Hepatocyte (in vitro differentiated cells): ENCODE measurements at places on chromosomes 2 and 18.

GRCh38 chr2:20649576-20649975 is 1.3 kb downstream of the HS1BP3 start:
- no peak for DNase-seq

DNA sequence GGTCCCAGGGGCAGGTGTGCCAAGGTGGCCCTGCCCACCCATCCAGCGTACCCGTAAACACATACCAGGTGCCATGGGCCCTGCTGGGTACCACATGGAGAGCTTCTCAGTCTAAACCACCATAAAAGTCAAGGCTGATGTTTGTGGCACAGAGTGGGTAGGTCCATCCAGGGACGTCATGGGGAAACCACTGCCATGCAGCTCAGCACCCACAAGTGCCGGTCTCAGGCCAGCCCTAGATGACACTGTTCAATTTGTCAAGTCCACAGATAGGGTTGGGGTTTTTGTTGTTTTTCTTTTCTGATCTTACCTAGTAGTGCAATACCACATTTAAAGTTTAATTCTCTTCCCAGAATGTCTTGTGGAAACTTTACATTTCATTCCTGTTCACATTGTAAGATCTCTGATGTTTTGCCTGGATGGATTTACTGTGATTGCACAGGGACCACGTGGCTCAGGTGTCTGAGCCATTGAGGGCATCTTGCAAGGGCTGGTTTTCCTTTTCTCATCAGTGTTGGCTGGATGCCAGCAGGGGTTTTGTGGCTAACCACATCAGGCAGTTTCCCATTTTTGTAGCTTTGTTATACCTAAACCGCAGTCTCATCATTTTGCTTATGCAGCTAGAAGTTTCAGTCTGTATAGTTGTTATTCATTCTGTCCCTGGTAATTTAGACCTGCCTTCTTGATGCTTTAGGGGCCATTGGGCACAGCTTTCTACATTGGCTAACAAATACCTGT is 64.7 kb downstream of the STK25 start:
- no peak for DNase-seq

DNA sequence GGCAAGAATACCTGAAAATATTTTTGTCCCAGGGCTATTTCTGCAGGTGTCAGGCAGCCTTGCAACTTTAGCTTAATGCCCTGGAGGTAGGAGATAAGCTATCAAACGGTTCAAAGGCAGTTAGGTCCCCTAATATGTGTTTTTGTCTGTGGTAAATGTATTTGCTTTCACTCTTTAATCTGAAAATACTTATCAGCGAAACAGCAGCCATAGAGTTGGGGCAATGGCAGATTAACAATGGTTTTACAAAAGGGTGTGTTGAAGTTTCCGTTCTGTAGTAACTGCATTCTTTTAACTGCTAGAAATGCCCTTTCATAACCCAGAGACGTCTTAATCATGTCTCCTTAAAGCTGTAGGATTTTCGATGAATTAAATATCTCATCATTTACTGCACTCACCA is 265.0 kb upstream of the TRIB2 start:
- no peak for DNase-seq

- DNase-seq, result no peak
Observed at GRCh38 chr2:96156926-96157648, 11.8 kb upstream of the DUSP2 start.

DNA sequence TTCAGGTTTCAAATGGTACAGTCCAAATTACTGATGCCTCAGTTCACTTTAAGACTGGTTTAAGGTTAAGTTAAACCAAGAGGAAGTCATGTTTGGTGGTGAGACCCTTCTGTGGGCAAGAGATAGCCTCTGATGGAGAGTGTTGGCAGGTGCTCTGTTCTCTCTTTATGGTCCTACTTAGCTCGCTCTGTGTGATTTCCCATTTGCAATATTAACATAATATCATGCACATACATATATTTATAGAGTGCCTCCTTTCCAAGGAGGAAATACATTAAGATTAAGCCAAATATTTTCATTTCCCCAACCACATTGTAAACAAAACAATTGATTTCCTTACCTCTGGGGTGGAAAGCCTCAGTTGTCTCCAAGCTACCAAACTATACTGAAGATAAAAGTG is 222.4 kb downstream of the PIK3C3 start:
- DNase-seq, result no peak

DNA sequence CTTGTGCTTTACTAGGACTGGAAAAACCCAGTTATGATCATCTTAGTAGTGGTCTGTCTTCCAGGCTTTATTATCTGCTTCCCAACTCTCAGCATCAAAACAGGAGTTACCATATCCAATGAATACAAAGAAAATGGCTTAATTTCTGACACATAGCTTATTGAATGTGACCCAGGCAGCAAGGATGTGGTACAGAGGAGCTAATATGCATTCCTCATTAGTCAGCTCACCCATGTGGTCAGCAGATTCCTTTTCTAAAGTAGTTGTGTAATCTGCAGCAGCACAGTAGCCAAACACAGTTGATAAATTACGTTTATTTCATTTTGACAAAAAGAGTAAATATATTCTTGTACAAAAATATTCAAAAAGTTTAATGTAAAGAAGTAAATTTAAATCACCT is 43.6 kb downstream of the TSPYL6 start:
- DNase-seq, result peak; percentile 10

GRCh38 chr2:170821531-170822289 is 5.0 kb downstream of the GAD1 start:
- no peak for DNase-seq

- DNase-seq, result no peak
Observed at GRCh38 chr18:60663060-60663989, 290.8 kb upstream of the MC4R start.

GRCh38 chr2:182650704-182651103 is 65.4 kb upstream of the DNAJC10 start:
- peak; percentile 23 for DNase-seq

- no peak for DNase-seq
Observed at GRCh38 chr2:7692657-7693161, 775.5 kb downstream of the RNF144A start.

- DNase-seq, result no peak
Observed at GRCh38 chr18:35998967-35999366, 26.5 kb downstream of the RMP24 start.

DNA sequence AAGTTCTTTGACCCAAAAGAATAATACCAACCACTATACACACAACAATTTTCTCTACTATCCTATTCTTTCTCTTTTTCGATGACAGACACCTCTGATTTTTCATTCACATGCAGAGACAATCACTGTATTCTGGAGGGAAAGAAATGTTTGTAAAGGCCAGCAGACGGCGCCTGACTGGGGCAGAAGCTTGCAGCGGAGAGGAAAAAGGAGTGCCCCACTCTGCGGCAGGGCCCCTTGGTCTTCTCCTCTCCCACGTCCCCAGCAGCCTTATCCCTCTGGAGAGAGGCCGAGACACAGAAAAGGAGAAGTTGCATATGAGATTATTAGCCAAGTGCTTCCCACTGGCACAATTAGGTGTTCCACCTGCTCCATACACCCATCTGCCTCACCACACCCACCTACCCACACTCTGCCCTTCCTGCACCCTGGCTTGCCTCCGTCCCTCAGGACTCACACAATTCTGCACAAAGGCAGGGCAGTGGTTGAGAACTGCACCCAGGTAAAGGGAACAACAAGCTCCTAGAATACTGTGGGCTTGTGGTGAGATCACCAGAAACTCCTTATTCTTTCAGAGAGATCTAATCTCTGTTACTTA is 687.3 kb downstream of the NRXN1 start:
- DNase-seq, result no peak

GRCh38 chr2:236562434-236562833 is 7.2 kb upstream of the ACKR3 start:
- no peak for DNase-seq

DNA sequence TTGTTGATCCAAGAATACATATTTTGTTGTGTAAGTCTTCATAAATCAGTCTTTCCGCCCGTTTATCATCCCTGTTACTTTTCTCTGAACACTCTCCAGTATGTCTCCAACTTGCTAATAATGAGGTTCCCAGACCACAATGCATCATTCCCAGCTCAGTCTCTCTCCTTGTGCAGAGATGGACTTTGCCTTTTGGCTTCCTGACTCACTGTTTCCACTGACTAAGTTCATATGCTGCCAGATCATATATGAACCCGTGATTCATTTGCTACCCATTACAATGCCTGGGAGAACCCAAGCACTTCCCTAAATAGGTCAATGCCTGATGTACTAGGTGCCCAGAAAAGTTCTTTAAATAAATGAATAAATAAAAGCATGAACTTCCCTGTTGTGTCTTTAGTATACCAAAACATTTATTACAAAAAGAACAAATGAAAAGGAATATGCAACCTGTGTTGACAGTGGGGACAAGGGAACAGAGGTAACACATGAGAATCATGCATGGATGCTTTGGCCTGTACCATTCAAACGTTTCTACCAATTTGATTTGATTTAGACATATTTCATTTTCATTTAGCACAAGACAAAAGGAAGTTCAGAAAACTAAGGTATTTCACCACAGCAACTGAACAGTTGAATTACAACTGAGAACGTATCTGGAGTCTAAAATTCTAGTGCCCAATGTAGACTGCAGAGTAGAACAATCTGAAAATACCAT is 215.4 kb upstream of the HNRNPA3 start:
- DNase-seq, result peak; percentile 88

- DNase-seq, result peak; percentile 62
Observed at GRCh38 chr2:38106405-38107094, 30.6 kb upstream of the CYP1B1 start.

DNA sequence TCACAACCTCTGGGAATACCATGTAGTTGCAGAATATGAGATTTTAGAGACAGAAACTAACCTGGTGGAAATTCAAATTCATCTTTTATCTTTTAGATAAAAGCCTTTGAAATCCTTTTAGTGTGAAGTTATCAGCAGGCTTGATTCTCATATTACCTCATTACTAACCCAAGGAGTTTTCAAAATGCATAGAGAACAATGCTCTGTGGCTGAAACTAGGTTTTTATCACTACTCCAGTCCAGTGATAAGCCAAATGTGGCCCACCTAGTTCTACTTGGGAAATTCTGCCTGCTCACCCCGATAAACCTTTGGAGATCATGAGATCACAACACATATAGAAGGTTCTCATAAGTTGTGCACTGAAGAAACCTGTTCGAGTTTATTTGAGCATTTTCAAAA is 121.7 kb downstream of the MMADHC start:
- DNase-seq, result no peak

DNA sequence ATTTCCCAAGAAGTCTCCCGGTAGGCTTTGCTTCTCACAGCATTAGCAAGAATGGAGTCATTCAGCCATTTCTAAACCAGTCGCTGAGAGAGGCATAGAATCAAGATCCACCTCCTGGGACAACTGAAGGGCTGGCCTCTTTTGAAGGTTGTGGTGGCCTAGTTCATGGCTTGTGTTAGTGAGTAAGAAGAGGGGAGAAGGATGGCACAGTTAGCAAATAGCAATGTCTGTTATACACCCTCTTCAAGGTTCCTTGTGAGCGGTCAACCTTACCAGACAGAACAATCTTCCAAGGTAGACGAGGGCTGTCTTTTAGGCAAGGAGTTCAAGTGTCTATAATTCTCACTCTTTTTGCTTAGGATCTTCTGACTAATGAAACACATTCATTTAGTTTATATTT is 35.4 kb upstream of the DNAH7 start:
- no peak for DNase-seq

GRCh38 chr2:664063-664462 is 13.1 kb downstream of the TMEM18 start:
- DNase-seq, result no peak

GRCh38 chr2:239965318-239965717 is 59.8 kb downstream of the NDUFA10 start:
- no peak for DNase-seq

GRCh38 chr2:43190311-43191052 is 35.9 kb downstream of the ZFP36L2 start:
- DNase-seq, result no peak

- DNase-seq, result peak; percentile 87
Observed at GRCh38 chr2:231191896-231192872, 6.2 kb upstream of the ARMC9 start.

GRCh38 chr2:25684577-25685473 is 11.4 kb upstream of the DTNB start:
- no peak for DNase-seq

- DNase-seq, result no peak
Observed at GRCh38 chr2:229870903-229871656, 50.7 kb downstream of the TRIP12 start.

GRCh38 chr18:68596016-68596415 is 118.9 kb downstream of the TMX3 start:
- DNase-seq, result no peak

GRCh38 chr2:115389898-115390565 is 947.6 kb downstream of the DPP10 start:
- DNase-seq, result no peak

DNA sequence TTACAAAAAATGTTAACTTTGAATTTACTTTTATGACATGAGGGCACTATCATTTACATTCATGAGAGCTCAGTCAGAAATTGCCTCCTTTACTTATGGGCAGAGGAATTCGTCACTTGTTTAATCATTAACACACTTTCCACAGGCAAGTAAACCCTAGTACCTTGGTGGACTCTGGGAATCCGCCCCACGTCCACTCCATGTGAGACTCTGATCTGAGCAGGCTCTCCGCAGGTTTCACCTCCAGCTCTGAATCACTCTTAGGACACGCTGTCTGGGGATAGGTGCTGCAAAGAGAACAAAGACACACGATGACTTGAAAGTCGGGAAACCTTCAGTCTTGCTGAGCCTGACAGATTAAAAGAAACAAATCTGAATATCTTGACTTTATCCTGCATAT is 73.6 kb downstream of the LPIN2 start:
- DNase-seq, result peak; percentile 83

GRCh38 chr18:24208270-24209035 is 69.6 kb downstream of the CABYR start:
- no peak for DNase-seq

GRCh38 chr2:45141883-45142866 is 132.9 kb upstream of the SIX2 start:
- no peak for DNase-seq

DNA sequence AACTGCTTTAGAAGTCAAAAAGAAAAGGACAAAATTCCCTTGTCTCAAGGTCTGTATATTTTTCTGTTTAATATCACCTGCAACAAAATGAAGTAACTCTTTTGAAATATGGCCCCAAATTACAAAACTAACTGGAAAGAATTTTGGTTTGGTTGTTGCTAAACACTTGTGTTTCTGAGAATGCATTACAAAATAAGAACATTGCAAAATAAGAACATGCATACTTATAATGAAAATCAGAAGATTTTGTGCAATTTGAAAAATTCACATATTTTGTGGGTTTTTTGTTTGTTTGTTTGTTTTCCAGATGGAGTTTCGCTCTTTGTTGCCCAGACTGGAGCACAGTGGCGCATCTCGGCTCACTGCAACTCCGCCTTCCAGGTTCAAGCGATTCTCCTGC is 21.8 kb downstream of the NDUFB3 start:
- no peak for DNase-seq

- DNase-seq, result peak; percentile 41
Observed at GRCh38 chr2:177772529-177772928, 300.0 kb downstream of the PDE11A start.

GRCh38 chr2:143088388-143088787 is 40.8 kb upstream of the ARHGAP15 start:
- no peak for DNase-seq

- DNase-seq, result no peak
Observed at GRCh38 chr2:205564346-205565141, 117.8 kb upstream of the NRP2 start.
